ENCODE measurements at places on chromosomes 6 and 20.

DNA sequence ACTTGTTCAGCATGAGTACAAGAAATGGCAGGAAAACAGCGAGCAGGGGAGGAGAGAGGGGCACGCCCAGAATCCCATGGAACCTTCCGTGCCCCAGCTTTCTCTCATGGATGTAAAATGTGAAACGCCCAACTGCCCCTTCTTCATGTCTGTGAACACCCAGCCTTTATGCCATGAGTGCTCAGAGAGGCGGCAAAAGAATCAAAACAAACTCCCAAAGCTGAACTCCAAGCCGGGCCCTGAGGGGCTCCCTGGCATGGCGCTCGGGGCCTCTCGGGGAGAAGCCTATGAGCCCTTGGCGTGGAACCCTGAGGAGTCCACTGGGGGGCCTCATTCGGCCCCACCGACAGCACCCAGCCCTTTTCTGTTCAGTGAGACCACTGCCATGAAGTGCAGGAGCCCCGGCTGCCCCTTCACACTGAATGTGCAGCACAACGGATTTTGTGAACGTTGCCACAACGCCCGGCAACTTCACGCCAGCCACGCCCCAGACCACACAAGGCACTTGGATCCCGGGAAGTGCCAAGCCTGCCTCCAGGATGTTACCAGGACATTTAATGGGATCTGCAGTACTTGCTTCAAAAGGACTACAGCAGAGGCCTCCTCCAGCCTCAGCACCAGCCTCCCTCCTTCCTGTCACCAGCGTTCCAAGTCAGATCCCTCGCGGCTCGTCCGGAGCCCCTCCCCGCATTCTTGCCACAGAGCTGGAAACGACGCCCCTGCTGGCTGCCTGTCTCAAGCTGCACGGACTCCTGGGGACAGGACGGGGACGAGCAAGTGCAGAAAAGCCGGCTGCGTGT is 11.6 kb downstream of the TNFAIP3 start:
- no peak for DNase-seq

DNA sequence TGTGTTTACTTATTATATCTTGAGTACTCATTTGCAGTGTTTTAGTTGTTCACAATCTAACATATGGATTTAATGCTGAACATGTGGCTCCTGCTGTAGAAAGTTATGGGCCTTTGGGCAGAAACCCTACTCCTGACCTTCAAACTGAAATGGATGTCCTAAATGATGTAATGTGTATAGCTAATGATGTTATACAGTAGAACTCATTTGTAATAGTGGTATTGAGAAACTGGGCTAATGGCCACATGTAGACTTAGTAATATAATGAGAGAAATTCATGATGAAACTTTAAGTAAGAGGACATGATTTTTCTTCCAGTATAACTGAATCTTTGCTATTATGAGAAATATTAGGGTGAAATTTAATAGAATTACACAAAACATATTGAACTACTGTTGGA is 121.3 kb upstream of the PTPRK start:
- DNase-seq = no peak

DNA sequence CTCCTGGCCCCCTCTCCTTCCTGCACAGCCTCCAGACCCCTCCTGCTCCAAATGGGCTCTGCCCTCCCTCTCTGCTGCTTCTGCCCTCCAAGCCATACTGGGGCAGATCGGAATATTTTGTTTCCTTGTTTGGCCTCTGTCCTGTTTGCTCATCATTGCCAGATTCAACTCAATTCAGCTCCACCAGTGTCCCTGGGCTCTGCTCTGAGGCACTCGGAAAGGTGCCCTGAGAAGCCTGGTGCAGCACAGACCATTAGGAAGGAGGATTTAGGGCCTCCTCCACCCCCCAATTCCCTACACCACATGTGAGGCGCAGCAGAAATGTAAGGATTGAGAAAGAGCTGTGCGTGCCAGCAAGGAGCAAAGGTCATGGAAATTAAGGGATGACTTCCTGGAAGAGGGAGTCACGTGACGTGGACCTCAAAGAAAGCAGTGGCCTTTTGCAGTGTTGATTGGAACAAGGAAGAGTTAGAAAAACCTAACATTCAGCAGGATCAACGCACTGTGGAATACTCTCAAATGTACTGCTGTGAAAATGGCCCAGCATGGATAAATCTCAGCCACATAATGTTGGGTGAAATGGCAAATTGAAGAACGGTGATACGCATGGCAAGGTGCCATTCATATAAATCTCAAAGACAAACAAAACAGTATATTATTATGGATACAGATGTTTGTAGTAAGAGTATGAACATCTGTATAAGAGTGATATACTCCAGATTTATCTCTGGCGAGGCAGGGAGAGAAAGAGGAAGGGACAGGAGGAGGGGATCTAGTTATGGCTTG is 229.5 kb upstream of the RNF24 start:
- no peak for DNase-seq

GRCh38 chr6:42925248-42925857 is 3.9 kb upstream of the CNPY3 start:
- no peak for DNase-seq
